Liver (tissue), 10 donors: ENCODE measurements at places on chromosomes 3 and 15.

- DNase-seq = no peak
These were observed 8.0 kb downstream of the HDDC3 start for GRCh38 chr15:90924375-90924774.

DNA sequence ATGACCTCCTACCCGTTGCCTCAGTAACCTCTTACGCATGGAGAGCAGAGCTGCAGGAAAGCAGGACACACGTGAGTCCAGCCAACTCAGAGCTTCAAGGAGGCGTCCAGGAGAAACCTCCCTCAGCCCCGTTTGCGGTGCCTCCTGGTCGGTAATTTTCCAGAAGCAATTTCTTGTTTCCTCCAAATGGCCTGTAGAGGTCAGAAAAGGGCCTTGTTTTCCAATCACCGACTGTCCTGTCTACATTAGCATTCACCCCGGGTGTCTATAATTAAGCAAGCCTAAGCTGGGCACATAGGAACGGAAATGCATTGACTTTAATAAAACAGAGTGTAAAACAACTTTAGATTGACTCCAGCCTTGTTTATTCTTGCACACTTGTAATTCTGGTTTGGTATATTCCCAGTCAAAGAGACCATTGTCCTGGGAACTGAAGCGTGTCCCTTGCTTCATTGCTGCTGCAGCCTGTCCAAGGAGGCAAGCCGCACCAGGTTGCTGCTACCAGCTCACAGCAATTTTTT, 836.2 kb downstream of the AGBL1 start:
- no peak for DNase-seq

DNA sequence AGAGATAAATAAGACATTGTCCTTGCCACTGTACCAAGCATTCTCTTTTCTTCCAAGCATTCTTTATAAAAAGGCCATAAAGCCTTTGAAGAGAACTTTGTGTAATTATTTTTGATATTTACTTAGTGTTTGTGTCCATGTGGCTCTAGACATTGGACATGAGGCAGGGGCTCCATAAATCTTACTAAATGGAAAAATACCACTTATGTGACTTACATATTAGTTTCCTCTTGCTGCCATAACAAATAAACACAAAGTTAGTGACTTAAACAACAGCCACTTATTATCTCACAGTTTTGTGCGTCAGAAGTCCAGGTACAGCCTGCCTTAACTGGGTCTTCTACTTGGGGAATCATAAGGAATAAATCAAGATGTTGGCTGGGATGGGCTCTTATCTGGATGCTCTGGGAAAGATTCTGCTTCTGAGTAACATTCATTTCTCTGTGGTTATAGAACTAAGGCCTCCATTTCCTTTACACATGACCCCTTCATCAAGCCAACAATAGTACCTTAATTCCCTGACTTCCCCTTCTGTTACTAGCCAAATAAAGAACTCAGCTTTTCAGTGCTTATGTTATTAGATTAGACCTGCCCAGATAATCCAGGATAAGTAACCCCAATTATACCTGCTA, 59.9 kb upstream of the COL8A1 start:
- no peak for DNase-seq

DNA sequence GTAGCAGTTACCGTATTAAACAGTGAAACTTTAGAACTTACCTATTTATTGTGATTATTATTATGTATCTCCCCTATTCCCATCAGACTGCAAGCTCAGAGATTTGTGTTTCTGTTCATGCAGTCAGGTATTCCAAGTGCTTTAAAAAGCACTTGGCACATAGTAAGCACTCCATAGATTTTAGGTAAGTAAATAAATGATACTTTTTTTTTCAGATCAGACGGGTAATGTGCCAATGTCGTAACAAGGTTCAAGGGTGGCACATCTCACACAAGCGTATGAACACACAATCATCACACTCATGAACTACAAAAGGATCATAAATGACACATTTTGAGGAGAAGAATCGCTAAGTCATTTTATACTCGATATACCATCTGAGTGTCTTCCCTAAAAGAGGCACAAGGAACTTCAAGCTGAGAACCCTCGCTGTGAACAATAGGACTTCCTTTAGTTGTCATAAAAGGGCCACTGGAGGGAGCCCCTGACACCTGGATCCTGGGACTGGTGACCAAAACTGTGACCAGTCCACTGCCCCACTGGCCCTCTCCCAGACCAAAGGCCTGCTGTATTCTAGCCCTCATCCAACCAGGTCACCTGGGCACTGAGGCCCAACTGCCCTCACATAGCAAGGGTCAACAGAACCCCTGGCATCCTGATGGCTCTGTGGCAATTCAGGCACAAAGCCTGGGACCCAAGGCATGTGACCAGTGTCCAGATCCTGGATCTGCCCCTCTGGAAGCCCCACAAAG, 32.1 kb downstream of the KIF9 start:
- no peak for DNase-seq

DNA sequence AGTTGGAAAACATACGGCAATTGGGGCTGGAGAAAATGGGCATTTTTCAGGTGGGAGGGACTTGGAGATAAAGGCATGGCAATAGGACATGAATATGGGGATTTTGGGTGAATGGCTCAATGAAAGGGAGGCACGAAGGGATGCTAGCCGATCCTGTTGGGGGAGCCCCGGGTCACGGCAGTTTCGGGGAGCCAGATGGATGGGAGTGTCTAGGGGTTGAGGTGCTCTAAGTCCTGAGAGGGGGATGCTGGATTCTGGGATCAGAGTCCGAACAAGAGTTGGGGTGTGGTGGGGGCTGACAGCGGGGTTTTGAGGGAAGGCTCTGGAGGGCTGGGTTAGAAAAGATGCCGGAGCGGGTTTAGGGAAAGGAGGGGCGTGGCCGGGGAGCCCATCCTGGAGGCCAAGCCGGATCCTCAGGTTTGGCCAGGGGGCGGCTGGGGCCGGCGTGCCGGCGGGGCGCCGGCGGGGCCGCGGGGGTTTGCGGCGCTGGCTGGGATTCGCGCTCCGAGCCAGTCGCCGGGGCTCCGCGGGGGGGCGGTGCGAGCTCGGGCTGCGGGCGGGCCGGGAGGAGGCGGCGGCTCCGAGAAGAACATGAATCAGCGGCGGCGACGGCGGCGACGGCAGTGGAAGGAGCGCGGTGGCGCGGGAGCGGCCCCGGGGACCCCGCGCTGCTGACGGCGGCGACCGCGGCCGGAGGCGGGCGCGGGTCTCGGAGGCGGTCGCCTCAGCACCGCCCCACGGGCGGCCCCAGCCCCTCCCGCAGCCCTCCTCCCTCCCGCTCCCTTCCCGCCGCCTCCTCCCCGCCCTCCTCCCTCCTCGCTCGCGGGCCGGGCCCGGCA, at the start of gene TYRO3:
Gene TYRO3 (plus strand): TSS at position 813 of the 839 bp plus-strand sequence. CDS start 46 bp downstream, outside the sequence.
- DNase-seq = peak; percentile 51

- DNase-seq = no peak
These were observed 80.0 kb downstream of the MITF start for GRCh38 chr3:69819282-69819681.
